ENCODE measurements at places on chromosomes 3 and 15.
A peak's percentile ranks its signal among the peaks of the same experiment; 100 is the strongest.

DNA sequence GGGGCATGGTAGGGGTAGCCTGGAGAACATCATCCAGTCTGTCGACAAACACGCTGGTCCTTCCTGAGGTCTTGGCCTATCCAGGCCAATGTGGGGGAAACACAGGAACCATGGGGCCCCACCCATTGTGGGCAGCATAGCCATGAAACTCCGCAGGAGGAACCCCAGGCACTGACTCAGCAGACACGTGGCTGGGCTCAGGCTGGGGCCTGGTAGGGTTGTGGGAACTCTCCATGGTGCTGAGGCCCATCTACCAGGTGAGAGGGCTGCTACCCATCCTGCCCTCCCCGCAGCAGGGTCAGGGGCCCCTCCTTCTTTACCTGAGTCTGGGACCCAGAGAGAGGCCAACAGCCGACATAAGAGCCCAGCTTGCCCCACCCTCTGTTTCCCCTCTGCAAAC, 22.6 kb upstream of the CACNA2D2 start:
- no peak for DNase-seq

- DNase-seq: no peak
Observed at GRCh38 chr3:117550766-117551165, 841.2 kb downstream of the TUSC7 start.

GRCh38 chr15:57495554-57496165, 96.0 kb upstream of the MYZAP start:
- DNase-seq: no peak

DNA sequence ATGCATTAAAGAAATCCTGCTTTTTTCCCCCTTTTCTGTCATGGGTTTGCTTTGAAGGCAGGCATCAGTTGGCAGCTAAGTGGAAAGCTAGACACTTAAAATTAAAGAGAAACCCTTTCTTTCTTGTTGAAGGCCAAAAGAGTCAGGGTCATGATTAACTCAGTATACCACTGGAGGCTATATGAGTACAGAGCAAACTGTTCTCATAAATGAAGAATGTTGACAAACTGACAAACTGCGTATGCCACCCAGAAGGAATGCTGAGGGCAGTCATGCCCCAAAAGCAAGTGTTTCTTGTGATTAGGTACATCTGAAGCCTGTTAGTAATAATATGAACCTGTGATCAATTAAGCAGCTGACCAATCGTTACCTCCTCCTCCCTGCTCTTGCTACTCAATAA, 43.6 kb upstream of the COL6A6 start:
- DNase-seq: no peak

GRCh38 chr3:188701485-188701969, 470.2 kb upstream of the TPRG1 start:
- no peak for DNase-seq

DNA sequence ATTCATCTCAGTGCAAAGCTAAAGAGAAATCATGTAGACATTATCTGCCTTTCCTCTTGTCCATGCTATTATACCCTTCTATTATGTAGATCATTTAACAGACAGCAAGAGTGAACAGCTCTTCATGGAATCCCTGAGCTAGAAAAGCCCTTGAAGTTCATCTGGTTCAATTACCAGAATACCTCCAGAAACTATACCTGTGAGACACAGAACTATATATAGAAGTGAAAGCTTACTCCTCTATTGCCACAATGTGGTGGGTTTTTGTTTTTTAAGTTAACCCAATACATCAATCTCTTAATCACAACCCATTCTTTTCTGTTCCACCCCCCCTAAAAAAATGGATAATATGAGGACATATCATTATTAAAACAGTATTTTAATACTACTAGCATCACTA, 347.7 kb downstream of the PLCL2 start:
- no peak for DNase-seq

DNA sequence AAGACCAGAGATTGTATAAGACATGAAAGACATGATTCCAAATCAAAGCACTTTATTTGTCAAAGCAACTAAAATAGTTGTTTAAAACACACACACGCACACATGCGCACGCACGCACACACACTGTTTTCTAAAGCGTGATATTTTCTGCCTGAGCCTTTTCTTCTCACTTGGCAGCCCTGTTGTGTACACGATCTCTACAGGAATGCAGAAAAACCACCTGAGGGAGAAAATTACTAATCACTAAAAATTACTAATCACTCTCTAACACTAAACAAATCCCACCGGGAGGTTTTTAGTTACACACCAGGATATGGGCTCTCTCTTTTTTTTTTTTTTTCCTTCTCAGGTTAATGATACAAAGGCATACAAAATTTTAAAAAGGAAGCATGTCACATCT, 160.1 kb upstream of the ATP11B start:
- no peak for DNase-seq

GRCh38 chr3:102125994-102126368, 276.7 kb downstream of the NFKBIZ start:
- DNase-seq: no peak

GRCh38 chr3:182568261-182568660, 225.0 kb upstream of the ATP11B start:
- DNase-seq: peak; percentile 91

DNA sequence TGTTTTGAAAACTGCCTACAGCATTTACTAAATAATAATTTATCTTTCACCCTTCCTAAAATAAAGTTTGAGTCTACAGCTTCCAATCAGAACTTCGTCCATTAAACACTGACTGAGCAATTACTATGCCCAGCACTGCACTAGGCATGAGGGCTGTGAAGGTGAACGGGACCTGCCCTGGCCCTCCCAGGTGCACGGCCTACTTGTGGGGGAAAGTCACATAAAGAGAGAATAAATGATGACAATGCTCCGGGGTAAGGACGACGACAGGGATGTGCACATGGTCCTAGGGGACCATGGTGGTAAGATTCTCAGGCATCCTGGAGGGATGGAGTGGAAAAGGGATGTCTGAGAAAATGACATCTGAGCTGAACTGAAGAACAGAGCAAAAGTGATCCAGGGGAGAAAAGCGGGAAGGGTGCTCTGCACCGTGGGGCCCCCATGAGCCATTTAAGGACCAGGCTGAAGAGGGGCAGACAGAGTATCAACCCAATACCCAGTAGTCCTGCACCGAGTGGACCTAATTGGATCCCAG, 11.5 kb downstream of the PLA2G4F start:
- DNase-seq: no peak

GRCh38 chr15:55253580-55253979, 36.0 kb downstream of the RAB27A start:
- DNase-seq: no peak

DNA sequence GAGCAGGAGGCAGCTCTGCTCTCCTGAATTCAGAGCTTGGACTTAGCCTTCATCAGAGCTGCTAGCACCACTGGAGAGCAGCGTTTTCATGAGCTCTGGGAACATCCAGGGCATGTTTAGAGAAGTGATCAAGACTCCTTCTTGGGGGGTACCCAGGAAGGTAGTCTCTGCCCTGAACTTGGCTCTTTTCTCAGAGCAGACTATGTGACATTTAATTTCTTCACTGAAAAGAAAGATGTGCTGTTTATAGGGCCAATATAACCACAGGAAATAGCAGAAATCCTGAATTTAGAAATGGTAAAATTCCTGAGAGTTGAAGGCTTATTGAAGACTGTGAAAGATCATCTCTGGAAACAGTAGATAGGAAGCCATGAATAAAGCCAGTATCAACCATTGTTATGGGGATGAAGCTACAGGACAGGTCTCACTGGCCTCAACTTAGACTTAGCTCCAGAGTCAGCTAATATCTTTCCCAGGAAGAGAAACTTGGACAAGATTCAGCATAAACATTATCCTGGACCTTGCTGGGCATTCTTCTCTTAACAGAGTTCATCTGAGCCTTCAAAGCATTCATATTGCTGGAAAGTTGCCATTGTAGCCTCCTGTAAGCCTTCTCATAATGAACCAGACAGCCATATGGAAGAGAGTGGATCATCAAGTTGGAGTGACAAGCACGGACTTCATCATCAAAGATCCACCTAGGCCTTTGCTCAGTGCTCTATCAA, 386.6 kb upstream of the THBS1 start:
- DNase-seq: no peak

GRCh38 chr15:82894971-82895520, 57.5 kb downstream of the HOMER2 start:
- no peak for DNase-seq

- DNase-seq: no peak
Observed at GRCh38 chr3:52896151-52896550, 1.2 kb downstream of the STIMATE start.

DNA sequence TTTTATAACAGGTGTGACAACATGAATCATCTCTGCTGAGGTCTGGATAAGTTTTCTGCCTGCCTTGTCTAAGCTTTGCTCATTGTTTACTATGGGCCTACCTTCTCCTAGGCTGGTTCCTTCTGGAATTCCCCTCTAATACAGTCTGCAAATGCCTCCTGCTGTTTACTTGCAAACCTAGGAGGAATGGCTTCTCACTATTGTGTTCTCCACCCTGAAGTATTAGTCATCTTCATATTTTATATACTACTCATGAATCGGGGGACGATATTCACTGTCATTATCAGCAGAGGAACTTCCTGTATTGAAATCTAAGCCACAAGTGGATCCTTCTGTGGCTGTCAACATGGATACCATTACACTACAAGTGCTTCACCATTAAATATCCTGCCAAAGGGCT, 154.8 kb downstream of the PLCL2 start:
- no peak for DNase-seq

- no peak for DNase-seq
Observed at GRCh38 chr3:30894521-30895251, at the start of gene GADL1. TSS of gene GADL1 (minus strand) at chr3:30894661. CDS start at chr3:30894614, 47 bp downstream.

GRCh38 chr3:3023111-3023745, 86.9 kb downstream of the IL5RA start:
- DNase-seq: no peak

GRCh38 chr3:114451051-114451451, 157.2 kb downstream of the TIGIT start:
- peak; percentile 35 for DNase-seq

GRCh38 chr15:100338247-100338646, 3.5 kb downstream of the ADAMTS17 start:
- DNase-seq: no peak

DNA sequence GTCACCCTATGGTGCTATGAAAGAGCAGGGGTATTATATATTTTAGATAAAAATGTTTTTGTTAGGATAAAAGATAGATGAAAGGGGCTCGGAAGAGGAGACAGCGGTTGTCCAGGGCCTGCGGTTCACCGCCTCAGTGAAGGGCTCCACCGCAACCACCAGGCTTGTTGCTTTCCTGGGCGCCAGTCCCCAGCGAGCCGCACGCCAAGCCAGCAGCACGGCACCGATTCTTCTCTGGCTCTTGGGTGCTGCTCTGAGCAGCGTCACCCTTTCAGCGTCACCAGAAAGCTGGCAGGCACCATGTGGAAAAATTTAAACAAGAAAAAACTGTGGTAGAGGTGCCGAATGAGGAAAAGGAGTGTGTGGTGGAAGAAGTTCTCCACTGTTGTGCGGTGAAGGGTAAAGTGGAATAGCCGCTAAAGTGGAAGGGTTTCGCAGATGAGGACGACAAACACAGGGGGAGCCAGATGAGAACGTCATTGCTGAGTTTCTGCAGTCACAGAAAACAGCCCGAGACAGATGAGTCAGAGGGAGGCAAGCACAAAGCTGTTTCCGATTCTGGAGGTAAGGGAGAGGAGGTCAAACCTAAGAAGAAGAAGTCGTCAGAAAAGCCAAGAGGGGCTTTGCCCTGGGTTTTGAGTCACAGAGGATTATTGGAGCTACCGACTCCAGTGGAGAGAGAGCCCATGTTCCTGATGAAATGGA, 569.2 kb downstream of the ZBBX start:
- no peak for DNase-seq

DNA sequence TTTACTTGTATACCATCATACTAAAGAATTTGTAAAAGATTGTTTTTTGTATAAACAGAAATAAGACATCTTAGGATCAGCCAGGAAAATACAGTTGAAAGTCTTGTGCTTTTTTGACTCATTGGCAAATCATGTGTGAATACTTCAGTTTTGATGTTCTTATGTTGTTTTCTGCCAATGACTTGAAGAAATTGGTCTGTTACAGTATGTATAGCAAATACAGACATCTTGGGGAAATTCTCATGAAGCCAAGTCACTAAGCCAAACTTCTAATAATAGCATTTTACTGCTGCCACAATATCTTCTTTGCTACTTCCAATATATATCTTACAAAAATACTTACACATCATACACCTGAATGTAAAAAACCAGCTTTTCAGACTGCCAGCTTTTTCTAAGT, 83.2 kb downstream of the DZIP3 start:
- no peak for DNase-seq

DNA sequence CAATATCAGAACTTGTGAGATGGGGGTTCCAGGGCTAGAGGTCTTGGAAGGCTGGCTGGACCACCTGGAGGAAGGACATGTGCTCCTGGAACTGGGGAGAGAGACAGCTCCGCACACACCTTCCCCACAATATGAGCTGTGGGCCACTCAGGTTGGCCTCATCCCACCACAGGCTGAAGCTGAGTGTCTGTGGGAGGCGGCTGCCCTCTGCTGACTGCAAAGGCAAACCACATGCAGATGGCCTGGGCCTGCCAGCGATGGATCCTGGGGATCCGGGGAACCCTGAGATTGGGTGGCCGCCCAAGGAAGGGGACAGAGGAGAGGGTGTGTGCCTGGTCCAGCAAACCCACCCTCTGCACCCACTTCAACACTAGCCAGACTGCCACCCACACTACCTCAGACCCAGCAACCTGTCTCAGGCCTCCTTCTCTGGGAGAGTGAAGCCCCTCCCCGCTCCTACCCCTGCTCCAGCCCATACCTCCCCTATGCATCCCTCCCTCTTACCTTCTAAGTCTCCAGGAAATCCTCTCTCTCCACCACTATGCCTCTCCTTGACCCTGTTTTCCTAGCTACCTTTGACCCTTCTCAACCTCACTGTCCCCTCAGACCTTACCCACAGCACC, 44.8 kb downstream of the CYP11A1 start:
- DNase-seq: peak; percentile 39

DNA sequence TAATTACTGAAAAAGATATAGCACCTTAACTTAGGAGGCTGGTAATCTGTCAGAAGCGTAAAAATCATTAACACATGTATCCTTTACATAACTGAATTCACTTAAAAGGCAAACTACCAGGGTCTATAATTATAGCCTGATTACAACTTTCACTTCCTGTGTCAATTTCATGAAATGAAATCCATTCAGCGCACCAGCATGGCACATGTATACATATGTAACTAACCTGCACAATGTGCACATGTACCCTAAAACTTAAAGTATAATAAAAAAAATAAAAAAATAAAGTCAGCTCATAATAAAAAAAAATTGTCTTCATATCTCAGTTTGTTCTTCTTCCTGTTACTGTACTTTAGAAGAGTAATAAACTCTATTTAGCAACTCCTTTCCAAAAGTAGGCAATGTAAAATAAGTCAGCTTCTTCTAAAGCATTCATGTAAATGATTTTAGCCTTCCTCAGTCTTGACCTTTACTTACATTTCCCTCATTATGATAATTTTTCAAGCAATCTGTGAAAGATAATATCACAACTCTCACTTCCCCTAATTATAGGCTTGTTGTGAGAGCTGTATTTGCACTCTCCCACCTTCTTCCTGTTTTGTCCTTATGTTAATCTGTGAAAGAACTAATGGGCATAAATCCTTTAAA, 50.1 kb downstream of the KBTBD8 start:
- DNase-seq: peak; percentile 44

GRCh38 chr3:175495331-175495730, 636.2 kb downstream of the NAALADL2 start:
- DNase-seq: no peak

- DNase-seq: no peak
Observed at GRCh38 chr15:25832158-25832557, 31.0 kb downstream of the ATP10A start.
